Hippocampal formation (tissue), 2 donors: ENCODE measurements at places on chromosomes 7 and 10.

DNA sequence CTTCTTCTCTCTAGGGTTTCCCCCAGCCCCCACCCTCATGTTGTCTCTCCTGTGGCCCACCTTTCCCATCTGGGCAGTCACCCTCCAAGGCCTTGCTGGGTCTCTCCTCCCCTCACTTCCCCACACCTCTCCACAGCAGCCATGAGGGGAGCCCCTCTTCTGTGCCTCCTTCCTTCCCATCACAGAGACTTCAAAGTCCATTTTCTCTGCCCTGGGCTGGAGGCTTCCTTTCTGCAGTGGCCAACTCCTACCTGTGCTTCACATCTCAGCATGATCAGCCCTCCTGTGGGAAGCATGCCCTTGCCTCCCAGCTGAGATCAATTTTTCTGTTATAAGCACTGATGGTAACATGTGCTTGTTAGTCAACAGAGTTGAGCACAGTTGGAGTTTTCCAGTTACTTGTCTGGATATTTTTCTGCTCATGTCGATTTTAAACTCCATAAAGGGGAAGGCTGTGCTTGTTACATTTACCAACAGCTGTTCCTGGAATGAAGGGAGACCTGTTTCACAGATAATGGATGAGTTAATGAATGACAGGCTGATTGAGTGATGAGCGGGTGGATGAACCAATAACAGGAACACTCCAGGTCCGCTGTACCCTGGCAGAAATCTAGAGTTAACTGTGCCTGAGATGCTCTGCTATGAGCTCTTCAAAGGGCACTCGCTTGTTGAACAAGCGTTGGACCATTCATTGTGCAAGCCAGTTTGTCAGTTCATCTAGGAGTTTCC lies 71.4 kb upstream of the PRSS58 start:
- no peak for DNase-seq

DNA sequence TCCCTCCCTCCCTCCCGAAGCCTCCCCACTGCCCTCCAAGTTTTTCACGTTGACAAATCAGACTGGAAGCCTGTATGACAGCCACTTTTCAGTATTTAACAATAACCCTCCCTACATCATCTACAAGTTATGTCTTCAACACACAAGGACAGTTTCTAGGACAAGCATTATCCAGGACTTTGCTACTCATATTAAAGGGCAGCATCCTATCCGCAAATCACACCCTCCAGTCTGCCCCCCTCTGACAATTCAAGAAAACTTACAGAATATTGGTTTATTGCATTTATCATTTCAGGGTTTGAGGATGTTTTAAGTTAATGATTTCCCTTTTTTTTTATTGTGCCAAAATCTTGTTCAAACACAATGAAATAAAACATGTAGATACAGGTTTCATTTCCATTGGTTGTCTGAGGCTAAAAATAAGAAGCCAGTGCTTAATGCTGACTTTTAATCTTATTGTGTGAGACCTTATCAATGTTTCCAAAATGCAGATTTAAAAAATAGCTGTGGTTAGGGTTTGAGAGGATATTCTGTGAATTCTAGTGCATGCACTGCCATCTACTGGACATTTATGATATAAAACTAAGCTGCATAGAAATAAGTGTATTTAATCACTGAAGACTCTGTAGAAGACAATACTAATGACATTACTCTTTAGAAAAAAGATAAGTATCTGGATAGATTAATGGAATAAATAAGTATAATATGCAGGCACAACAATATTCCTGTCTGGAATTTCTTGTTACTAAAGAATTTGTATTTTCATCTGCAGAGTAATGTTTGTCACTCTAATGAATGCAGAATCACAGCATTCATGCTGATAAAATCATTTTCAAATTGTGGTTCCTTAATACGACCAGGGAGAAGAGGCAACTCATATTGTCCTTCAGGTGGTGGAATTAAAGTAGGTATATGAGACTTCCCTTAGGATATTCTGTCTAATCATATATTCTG lies 64.1 kb downstream of the CAV1 start:
- DNase-seq: no peak

GRCh38 chr10:378230-378929 lies 243.1 kb downstream of the ZMYND11 start:
- DNase-seq: no peak

DNA sequence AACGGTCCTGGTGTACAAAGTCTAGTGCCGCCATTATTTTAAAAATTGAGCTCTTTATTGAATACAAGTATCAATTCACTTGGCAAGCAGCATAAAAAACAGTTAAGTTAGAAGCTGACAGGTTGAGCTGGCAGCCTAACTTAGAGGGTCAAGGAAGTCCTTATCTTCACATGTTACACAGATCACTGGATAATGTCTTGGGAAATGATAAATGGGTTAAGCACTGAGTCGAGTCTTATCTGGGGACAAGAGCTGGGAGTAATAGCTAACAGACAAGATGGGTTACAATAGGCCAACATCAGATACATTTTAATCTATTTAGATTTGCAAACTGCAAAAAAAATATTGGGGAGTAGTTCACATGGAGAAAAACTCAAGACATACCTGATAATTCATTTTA lies 34.2 kb downstream of the SLC18A2 start:
- no peak for DNase-seq

DNA sequence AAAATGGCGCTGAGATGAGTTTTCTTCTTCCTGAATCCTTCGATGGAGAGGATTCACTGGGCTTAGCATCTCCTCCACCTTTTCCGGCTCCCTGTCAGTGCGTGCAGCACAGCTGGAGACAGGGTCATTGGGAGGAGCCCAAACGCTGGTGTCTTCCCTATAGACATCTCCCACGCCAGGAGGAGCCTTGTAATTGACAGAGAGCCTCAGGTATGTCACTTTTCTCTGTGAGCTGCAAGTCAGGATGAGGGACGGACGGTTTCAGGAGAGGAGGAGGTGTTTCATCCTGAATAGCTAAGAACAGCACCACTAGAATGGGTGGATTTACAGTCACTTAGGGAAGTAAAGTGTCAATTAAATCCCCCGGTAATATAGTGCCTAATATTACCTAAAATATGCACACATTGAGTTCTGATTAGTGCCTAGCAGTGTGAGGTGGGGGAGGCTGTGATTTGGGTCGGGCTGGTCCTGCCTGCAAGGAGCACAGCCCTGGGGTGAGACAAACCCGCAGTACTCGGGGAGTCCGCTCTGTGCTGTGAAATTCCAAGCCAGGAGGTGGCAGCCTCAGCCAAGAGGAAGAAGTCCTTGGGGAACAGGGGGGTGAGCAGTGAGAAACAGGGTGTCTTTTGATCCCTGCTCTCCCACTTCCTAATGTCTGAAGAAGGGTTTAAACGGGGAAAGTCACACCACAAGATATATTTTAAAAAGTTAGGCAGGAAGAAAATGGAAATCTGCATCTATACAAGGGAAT lies 28.2 kb downstream of the IL15RA start:
- peak; percentile 41 for DNase-seq
